ENCODE measurements at places on chromosomes 4 and X.

- H3K27me3 ChIP-seq: no peaks in the 10 kb centered on the region
- H3K4me1 ChIP-seq: no peaks in the 10 kb centered on the region
- no peaks in the 10 kb centered on the region for H3K36me3 ChIP-seq
- no peak overlapping the region for H3K4me3 ChIP-seq
Observed at GRCh38 chr4:153409924-153410501, 56.1 kb upstream of the TMEM131L start.

DNA sequence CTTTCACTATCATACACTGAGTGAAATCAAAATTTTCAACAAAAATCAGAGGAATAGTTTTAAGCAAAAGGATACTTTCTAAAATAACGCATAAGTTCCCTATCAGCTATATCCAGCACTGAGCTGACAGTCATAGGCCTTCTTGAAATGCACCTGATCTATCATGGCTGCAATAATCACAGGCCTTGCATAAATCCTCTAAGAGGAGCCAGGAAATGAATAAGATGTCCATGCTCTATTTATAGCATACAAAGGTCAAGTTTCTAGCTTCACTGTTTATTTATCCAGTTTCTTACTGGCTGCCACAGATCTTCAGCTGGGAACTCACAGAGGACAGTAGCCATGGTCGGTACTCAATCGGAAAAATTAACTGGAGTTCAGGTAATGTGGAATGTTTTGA, 235.9 kb upstream of the DMD start:
- no peak overlapping the region for H3K4me3 ChIP-seq
- no peaks in the 10 kb centered on the region for H3K36me3 ChIP-seq
- H3K4me1 ChIP-seq: no peaks in the 10 kb centered on the region
- H3K27me3 ChIP-seq: no peaks in the 10 kb centered on the region
- no peak overlapping the region for H3K27ac ChIP-seq
- DNase-seq: no peak

GRCh38 chrX:16484338-16484737, 165.6 kb upstream of the S100G start:
- no peak overlapping the region for H3K4me3 ChIP-seq
- H3K36me3 ChIP-seq: no peaks in the 10 kb centered on the region
- H3K27me3 ChIP-seq: no peaks in the 10 kb centered on the region
- H3K27ac ChIP-seq: no peak overlapping the region
- peak; percentile 24 for DNase-seq

GRCh38 chr4:53490161-53490956, 100.9 kb downstream of the LNX1 start:
- H3K4me3 ChIP-seq: no peak overlapping the region
- DNase-seq: peak; percentile 39
- no peaks in the 10 kb centered on the region for H3K27me3 ChIP-seq
- H3K4me1 ChIP-seq: no peaks in the 10 kb centered on the region

GRCh38 chrX:130974323-130974722, 71.3 kb upstream of the ENOX2 start:
- H3K4me1 ChIP-seq: no peaks in the 10 kb centered on the region
- H3K36me3 ChIP-seq: no peaks in the 10 kb centered on the region
- DNase-seq: no peak
- H3K4me3 ChIP-seq: no peak overlapping the region
- no peak overlapping the region for H3K27ac ChIP-seq

GRCh38 chr4:75841641-75842520, 60.4 kb downstream of the PPEF2 start:
- no peak overlapping the region for H3K27ac ChIP-seq
- DNase-seq: no peak
- H3K4me3 ChIP-seq: no peak overlapping the region
- no peaks in the 10 kb centered on the region for H3K36me3 ChIP-seq

- no peak overlapping the region for H3K27ac ChIP-seq
- no peaks in the 10 kb centered on the region for H3K36me3 ChIP-seq
Observed at GRCh38 chrX:151391722-151392121, 5.3 kb upstream of the VMA21 start.

DNA sequence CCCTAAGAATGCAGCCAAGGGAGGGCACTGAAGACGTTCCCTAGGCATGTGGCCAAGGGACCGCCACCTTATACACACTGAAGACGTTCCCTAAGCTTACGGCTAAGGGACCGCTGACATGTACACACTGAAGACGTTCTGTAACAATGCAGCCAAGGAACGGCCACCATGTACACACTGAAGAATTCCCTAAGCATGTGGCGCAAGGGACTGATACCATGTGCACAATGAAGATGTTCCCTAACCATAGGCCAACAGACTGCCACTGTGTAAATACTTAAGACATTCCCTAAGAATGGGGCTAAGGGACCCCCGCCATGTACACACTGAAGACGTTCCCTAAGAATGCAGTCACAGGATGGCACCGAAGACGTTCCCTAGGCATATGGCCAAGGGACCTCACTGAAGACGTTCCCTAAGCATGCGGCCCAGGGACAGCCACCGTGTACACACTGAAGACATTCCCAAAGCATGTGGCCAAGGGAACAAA, 36.1 kb downstream of the DHRSX start:
- no peak for DNase-seq
- H3K36me3 ChIP-seq: no peaks in the 10 kb centered on the region
- no peak overlapping the region for H3K4me3 ChIP-seq
- H3K4me1 ChIP-seq: no peaks in the 10 kb centered on the region
- no peaks in the 10 kb centered on the region for H3K27me3 ChIP-seq

GRCh38 chr4:132281733-132282132, 867.4 kb upstream of the PCDH10 start:
- H3K27me3 ChIP-seq: no peaks in the 10 kb centered on the region
- H3K27ac ChIP-seq: no peak overlapping the region
- no peak overlapping the region for H3K4me3 ChIP-seq
- no peaks in the 10 kb centered on the region for H3K36me3 ChIP-seq

GRCh38 chrX:19666950-19667349, 151.6 kb upstream of the MAP3K15 start:
- H3K4me3 ChIP-seq: no peak overlapping the region
- DNase-seq: no peak
- H3K36me3 ChIP-seq: no peaks in the 10 kb centered on the region
- H3K4me1 ChIP-seq: peaks cover 6% of the 10 kb centered on the region
- no peak overlapping the region for H3K27ac ChIP-seq

- H3K36me3 ChIP-seq: no peaks in the 10 kb centered on the region
- H3K27me3 ChIP-seq: no peaks in the 10 kb centered on the region
- H3K4me3 ChIP-seq: no peak overlapping the region
- no peaks in the 10 kb centered on the region for H3K4me1 ChIP-seq
Observed at GRCh38 chrX:142251680-142252079, 46.6 kb upstream of the MAGEC2 start.

DNA sequence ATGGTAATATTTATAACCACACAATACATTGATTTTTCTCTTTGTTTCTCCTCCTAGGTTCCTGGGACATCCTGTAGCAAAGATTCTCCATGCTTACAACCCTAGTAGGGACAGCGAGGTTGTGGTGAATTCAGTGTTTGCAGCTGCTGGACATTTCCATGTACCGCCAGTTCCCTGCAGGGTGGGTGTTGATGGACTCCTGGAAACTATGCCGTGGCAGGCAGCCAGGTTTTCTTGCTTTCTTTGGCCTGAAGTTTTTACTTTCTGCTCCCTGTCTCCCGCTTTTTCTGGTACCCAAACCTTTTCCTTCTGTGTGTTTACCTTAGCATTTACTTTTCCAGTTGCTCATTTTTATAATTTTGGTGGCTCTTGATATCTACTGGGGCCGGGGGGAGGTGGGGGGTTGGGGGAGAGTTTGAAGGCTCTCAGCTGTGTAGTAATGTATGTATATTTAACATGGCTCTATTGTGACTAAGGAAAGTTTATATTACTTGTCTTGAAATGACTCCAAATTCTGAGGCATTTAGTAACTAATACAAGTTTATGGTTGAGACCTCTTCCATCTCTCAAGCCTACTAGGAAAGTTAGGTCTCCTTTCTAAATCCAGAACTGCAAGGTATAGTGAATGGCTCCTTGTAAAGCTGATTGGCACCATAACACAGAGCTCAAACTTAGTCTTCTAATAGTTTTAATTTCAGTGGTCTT, 89.7 kb downstream of the TMEM131L start:
- H3K27me3 ChIP-seq: no peaks in the 10 kb centered on the region
- peak overlapping the region; percentile 28 for H3K27ac ChIP-seq
- H3K4me3 ChIP-seq: no peak overlapping the region

DNA sequence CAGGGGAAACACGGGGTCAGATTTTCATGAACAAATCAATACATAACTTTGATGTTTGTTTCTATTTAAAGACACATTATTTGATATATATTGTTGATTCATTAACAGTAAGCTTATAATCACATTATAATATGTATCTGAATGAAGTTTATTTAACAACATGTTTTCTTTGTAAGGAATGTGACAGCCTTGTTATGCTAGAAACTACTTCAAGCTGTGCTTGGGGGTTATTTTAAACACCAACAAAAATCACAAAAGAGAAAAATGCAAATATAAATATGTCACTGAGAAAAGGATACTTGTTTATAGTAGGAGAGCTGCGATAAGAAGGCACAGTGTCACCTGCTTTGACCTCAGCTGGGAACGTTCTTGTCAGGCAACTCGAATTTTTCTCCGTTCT, 354.6 kb upstream of the AGA start:
- no peak overlapping the region for H3K27ac ChIP-seq
- no peaks in the 10 kb centered on the region for H3K27me3 ChIP-seq
- H3K36me3 ChIP-seq: no peaks in the 10 kb centered on the region
- no peak overlapping the region for H3K4me3 ChIP-seq

DNA sequence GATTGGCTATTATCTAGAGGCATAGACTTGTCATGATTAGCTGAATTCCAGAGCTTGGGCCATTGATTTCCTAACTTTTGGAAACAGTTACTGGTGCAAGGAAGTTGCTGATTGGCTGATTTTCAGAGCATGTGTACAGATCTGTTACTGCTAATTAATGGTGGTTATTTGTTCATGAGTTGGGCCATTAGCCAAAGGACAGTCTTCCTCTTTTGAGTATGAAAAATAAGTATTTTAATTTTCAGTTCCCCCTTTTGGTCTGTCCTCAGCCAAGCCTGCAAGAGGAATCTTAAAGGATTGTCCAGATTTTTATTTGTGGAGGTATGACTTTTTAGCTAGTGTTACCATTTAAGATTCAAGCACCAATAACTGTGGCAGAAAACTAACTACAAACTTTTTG, 7.0 kb upstream of the DSPP start:
- no peaks in the 10 kb centered on the region for H3K4me1 ChIP-seq
- DNase-seq: no peak
- no peaks in the 10 kb centered on the region for H3K27me3 ChIP-seq
- no peak overlapping the region for H3K4me3 ChIP-seq

DNA sequence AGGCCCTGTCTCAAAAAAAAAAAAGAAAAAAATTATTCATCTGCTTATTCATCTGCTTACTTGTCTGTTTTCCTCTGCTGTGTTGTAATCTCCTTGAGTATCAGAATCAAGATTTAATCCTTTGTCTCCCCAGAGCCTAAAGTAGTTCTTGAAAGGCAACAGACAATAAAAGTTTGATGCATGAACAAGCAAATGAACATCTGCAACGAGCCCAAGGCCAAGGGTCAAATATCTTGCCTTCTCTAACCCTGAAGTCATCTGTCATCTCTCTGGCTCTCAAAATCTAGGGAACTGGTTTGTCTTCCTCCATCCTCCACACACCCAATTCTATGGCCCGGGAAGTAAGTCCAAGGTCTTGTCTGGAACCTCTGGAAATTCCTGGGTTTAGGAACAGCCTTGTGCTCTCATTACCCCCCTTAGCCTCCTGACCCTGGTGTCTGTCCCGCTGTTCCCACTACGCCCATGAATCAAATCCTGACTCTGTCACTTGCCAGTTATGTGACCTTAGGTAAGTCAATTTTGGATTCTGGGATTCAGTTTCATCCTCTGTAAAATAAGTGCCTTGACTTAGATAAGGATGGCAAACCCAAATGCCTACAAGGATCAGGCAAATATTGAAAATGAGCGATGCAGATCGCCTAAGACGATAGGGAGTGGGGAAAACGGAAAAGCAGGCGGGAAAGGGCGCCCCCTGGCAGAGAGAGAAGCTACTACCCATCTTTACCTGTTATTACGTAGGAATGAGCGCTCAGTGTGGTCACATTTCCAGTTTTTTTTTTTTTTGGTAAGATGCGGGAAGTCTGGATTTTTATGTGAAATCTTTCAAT, 102.7 kb upstream of the DHX15 start:
- no peaks in the 10 kb centered on the region for H3K27me3 ChIP-seq
- no peak overlapping the region for H3K4me3 ChIP-seq
- no peaks in the 10 kb centered on the region for H3K36me3 ChIP-seq
- no peak overlapping the region for H3K27ac ChIP-seq
- peak; percentile 42 for DNase-seq

- H3K27ac ChIP-seq: peak overlapping the region; percentile 52
- H3K4me1 ChIP-seq: peaks cover 15% of the 10 kb centered on the region
- H3K4me3 ChIP-seq: no peak overlapping the region
- H3K27me3 ChIP-seq: no peaks in the 10 kb centered on the region
- no peak for DNase-seq
Observed at GRCh38 chrX:11352296-11352741, 59.1 kb downstream of the AMELX start.

GRCh38 chrX:30144971-30145731, 70.2 kb upstream of the MAGEB2 start:
- no peaks in the 10 kb centered on the region for H3K36me3 ChIP-seq
- no peak overlapping the region for H3K27ac ChIP-seq

DNA sequence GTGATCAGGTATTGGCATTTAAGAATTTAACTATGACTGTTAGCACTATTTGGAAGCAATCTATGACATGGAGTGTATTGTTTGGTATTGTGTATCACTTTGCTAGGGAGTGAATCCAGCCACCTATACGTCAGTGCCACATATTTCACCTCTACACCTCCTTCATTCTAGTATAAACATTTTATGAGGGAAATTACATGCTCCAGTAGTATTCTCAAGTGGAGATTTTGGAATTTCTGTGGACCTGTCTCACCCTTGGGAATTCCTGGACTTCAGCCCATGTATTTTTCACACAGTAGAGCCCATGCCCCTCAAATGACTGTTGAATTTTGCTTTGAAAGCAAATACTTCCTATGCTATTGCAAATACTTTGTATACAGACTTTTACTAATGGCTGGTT, 11.3 kb downstream of the BST1 start:
- no peak overlapping the region for H3K4me3 ChIP-seq
- no peaks in the 10 kb centered on the region for H3K36me3 ChIP-seq
- H3K27ac ChIP-seq: no peak overlapping the region
- H3K4me1 ChIP-seq: peaks cover 10% of the 10 kb centered on the region

GRCh38 chrX:15908603-15909290, 54.1 kb upstream of the AP1S2 start:
- H3K4me3 ChIP-seq: no peak overlapping the region
- no peak for DNase-seq
- H3K4me1 ChIP-seq: peaks cover 7% of the 10 kb centered on the region
- no peaks in the 10 kb centered on the region for H3K27me3 ChIP-seq
- no peak overlapping the region for H3K27ac ChIP-seq

Measured in hepatocyte (in vitro differentiated cells).